Activated T-helper 1 cell treated with anti-CD3 and anti-CD28 coated beads, Interleukin-2, amount 50 U/mL, for 16 hours (primary cell): ENCODE measurements at places on chromosomes 11 and 22.
A peak's percentile ranks its signal among the peaks of the same experiment; 100 is the strongest.

DNA sequence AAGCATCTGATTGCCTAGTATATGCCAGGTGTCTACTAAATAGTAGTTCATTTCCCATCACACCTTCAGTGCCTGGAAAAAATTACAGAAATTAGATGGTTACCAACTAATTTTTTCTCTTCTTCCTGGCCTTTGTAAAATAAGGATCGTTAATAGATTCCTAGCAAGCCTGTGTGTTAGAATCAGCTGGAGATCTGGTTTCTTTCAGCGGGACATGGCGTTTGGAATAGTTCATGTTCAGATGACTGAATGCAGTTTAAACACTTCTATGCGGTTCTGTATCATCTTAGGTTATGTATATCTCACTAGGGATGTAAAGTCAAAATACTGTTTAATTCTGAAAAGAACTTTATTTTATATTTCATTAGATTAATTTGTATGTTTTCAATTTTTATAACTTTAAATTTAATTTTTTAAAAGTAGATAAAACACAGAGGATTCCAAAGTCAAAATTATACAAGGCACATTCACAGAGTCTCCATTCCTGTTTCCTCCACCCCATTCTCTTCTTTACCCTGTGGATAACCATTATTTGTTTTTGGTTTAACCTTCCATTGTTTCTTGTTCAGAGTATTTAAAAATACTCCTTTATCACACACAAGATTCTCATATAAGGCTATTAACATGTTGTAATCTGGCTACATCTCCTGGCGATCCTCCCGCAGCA is 132.8 kb downstream of the ATXN10 start:
- no peak for DNase-seq

DNA sequence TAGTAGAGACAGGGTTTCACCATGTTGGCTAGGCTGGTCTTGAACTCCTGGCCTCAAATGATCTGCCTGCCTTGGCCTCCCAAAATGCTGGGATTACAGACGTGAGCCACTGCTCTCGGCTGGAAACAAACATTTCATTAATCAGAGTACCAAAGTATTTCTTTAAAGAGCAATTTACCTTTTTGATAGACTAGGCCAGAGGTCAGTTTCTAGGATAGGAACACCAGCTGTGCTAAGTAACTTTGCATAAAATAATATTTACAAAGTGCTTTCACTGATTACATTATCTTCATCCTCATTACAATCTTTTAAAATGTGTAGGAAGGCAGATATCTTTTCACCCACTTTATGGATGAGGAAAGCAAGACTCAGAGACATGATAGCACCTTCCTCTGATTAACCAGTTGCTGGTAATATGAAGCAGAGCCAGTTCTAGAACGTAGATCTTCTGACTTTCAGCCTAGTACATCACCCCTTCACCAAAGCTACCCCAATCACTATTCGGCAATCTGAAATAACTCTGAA is 355.2 kb downstream of the SOX6 start:
- no peak for DNase-seq

- DNase-seq: no peak
These were observed 12.4 kb downstream of the PCSK7 start for GRCh38 chr11:117219455-117219854.

DNA sequence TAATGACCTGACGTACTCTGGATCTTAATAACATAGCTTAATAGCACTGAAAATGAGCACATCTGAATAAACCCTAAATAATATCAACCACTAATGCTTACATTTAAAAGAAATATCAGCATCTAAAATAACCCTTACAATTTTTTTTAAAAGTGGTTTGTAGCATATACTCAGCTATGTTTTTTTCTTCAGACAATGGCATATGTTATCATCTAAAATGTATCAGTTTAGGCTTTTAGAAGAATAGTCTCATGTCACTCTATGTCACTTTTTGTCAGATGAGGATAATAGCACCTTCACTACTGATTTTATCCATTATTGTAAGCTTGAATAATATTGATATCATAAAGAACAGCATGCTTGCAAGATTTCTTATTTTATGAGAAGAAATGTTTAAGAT is 654.9 kb upstream of the ANO5 start:
- DNase-seq: no peak

DNA sequence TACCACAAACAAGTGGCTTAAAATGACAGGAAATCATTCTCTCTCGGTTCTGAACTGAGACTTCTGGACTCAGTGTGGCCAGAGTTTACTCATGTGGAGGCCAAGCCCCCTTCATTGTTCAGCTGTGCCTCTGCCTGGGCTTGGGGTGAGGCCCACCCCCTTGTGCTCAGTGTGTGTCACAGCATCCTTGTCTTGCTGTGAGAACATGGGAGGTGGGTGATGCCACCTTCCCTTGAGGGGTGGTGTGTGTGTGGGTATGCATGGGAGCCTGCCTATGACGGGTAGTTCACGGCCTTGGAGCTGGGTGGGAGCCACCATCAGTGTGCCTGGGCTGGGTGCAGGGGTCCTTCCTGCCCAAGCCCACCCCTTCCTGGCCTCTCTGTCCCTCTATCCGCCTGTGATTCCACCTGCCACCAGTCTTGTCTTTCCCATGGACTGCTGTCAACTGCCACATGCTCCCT is 101.7 kb downstream of the MORC2 start:
- no peak for DNase-seq

DNA sequence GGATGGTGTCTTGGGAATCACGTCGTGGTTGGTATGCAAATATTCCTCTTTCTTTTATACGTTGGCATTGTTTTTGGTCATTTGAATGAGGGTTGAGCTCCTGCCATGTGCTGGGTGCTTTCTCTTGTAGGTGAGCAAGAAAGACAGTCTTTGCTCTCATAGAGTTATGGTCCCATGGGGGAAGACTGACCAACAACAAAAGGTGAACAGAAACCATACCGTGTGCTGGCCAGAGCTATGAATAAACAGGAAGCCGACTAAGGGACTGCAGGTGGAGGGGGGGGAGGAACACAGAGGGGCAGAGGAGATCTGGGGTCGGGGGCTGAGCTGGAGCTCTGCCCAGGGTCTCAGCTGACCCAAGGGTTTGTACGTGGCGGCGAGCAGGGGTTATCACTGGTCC is 245.3 kb downstream of the CTTN start:
- no peak for DNase-seq

- DNase-seq: no peak
These were observed 11.1 kb downstream of the DGCR2 start for GRCh38 chr22:19111140-19111539.

DNA sequence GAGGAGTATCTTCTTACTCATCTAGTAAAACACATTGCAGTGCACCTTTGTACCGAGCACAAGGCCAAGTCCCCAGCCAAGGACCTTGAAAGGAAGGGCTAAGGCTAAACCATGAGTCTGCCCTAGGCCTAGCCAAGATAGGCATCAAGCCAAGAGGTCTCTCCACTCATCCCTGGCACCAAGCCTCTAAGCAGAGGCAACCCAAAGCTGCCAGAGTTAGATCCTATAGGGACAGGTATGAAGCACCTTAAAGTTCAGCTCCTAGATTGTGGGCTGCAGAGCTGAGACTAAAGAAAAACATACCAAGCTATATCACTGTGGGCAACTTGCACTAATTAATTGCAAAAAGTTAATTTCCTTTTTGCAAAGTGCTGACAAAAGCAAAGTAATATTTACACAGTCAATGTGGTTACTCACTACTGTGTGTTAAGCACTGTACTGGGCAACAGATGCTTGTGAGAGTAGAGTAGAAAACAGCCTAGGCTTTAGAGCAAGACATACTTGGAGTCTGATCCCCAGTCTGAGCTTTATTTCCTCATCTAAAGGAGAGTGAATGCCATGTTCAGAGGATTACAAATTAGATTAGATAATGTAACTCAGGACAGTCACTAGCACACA is 7.2 kb downstream of the COA4 start:
- DNase-seq: no peak

DNA sequence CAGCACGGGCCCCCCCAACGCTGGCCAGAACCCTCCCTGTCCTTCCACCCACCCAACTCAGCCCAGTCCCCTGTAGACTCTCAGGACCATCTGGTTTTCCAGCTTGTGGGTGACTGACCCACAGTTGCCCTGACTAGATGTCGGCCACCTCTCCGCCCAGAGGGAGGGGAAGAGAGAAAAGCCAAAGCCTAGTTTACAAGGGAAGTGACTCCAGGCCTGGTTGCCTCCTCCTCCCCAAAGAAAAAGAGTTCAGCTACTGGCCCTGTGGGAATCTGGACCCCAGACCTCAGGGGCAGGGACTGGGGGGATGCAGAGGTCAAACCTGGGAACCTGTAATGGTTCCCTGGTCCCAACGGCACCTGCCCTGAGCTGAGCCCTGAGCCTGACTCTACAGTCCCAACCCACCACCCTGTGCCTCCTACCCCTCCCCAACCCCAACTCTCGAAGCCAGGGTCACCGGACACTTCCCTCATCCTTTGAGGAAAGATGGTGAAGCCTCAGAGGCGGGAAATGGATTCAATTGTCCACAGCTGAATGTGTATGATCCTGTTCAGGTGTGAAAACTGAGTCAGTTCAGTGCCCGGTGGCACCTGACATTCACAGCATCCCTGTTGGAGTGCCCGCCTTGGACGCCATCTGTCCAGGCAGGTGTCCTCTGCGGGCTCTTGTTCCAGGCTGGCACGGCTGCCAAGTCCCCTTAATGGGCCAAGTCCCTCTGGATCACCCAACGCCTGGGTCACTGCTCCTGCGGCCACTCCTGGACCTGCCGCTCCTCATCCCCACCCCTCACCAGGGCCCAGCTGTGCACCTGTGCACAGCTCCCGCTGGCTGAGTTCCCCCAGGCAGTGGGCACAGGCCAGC is 21.0 kb upstream of the WNT7B start:
- DNase-seq: no peak

- no peak for DNase-seq
These were observed 23.2 kb downstream of the MED15 start for GRCh38 chr22:20530368-20531153.

GRCh38 chr22:20808844-20809243 is 34.9 kb downstream of the SERPIND1 start:
- no peak for DNase-seq

DNA sequence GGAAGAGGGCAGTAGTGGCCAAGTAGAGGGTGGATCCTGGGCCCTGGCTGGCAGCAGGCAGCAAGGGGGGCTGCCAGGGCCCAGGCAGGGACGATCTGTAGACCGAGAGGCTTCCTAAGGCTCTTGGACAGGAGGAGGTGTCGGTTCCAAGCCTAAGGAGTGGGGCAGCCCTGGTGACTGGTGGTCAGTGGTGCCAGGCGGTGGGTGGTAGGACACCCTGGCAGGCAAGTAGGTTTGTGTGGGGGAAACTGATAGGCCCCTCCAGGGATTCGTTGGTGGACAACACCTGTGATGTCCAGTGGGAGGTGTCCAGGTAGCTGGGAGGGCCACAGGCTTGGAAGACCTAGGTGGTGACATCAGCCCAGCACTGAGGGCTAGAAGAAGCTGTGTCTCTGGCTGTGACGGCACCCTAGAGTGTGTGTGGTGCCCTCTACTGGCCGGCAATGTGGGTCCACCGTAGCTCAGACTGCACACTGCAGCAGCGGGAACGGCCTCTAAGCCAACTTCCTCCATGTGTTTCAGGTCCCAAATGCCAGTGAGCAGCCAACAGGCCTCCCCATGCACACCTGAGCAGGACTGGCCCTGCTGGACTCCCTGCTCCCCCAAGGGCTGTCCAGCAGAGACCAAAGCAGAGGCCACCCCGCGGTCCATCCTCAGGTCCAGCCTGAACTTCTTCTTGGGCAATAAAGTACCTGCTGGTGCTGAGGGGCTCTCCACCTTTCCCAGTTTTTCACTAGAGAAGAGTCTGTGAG is 9.4 kb upstream of the SAMM50 start:
- peak; percentile 34 for DNase-seq

DNA sequence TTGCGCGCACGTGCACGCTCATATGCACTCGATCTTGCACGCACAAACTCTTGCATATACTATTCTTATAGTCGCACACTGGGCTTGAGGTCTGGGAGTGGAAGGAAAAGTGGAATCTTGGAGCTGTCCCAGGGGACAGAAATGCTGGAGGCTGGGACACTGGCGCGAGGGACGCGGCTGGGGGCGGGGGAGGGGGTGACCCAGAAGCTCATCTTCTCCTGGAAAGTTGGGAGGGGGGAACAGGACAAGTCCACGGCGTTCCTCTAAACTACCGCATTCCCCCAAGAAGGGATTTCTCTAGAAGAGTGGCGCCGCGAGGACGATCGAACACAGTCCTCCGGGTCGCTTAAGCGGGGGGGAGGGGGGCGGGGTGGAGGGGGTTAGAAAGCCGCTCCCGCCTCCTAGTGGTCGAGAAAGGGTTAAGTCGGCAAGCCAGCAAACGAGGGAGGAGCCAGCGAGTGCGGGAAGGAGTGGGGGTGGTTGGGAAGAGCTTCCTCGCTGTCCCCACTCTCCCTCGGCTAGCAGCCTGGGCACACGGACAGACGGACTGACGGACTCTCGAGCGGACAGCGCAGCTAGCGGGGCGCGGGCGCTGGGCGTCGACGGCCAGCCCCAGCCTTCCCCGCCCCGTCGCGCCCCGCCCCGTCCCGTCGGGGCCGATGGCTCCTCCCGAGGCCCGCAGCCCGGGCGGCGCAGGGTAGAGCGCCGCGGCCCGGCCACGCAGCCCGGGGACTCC is at the start of gene RTN4RL2:
RTN4RL2 (plus strand) TSS at position 507 of the 736 bp plus-strand sequence. CDS start 338 bp downstream, outside the sequence.
- DNase-seq: no peak

GRCh38 chr11:12539572-12539971 is 134.6 kb upstream of the TEAD1 start:
- no peak for DNase-seq

GRCh38 chr11:46006418-46007070 is 84.1 kb downstream of the LARGE2 start:
- no peak for DNase-seq

DNA sequence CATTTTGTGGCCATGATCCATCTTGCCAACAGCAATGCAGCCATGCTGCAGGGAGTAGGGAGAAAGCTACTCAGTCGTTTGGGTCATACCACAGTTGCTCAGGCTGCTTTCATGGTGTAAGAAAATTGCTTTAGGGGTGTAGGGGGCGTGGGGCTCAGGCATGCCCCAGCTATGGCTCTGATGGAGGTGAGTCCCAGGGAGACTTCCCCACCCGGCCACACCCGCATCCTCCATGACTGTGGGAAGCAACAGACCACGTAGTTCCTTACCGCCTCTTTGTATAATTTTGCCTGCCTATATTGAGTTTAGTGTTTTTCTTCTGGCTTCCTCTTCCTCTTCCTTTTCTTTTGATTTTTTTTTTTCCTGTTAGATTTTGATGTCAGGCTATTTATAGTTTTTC is 58.8 kb downstream of the SPECC1L start:
- no peak for DNase-seq

DNA sequence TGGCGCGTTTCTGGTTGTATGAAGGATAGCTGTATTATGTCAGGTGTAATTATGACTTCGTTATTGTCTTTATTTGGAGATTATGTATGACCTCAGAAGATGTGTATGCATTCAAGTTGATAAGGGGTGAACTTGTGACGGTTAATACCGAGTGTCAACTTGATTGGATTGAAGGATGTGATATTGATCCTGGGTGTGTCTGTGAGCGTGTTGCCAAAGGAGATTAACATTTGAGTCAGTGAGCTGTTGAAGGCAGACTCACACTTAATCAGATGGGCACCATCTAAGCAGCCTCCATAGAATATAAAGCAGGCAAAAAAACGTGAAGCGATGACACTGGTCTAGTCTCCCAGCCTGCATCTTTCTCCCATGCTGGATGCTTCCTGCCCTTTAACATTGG is 15.3 kb upstream of the CD82 start:
- DNase-seq: no peak
